ENCODE measurements at places on chromosomes 2 and 18.

GRCh38 chr2:201349601-201350000 is 7.5 kb downstream of the FLACC1 start:
- no peak for DNase-seq

DNA sequence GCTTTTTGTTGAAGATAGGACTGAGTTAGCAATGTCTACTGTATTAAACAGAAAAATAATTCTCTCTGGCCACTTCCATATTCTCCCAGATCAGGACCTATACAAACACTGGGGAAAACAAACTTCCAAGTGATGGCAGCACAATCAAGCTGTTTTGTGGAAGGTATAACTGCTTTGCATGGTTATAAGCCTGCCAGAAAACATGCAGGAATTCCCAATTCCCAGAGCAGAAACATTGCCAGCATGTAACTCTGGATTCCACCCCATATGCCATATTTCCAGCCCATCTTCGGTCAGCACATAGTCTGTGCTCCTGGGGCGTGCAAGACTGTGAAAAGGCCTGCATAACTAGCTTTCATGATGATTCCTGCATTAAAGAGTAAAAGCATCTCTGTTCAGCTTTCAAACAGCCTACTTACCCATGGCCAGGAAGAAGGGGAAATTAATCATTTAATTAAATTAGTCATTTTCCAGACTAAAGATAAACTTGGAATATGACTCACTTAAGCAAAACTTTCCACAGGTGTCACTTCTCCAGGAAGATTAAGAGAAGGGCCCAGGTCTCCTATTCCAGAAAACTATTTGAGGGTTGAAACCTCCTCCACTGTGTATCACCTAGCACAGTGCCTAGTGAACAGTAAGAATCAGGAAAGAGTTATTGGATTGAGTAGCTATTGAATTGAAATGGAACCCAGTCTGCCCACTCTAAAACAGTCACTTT is 280.5 kb downstream of the NRXN1 start:
- no peak for DNase-seq

- no peak for DNase-seq
Measured at GRCh38 chr2:169790581-169790980, 8.1 kb upstream of the SSB start.

DNA sequence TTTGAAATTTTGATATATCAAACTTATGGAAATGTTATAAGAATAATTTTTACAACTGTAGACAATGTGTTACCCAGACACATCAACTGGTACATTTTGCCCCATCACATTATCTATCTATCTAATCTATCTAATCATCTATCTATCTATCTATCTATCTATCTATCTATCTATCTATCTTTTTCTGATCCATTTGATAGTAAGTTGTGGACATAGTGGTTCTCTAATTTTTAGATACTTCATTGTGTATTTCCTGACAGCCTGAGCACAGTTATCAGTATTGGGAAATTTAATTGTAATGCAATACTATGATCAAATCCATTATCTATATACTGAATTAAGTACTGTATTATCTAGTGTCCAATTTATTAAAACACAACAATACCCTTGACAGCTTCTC is 42.0 kb upstream of the TMEM18 start:
- DNase-seq: no peak

GRCh38 chr2:238370823-238371372 is 50.6 kb downstream of the TRAF3IP1 start:
- peak; percentile 69 for DNase-seq

DNA sequence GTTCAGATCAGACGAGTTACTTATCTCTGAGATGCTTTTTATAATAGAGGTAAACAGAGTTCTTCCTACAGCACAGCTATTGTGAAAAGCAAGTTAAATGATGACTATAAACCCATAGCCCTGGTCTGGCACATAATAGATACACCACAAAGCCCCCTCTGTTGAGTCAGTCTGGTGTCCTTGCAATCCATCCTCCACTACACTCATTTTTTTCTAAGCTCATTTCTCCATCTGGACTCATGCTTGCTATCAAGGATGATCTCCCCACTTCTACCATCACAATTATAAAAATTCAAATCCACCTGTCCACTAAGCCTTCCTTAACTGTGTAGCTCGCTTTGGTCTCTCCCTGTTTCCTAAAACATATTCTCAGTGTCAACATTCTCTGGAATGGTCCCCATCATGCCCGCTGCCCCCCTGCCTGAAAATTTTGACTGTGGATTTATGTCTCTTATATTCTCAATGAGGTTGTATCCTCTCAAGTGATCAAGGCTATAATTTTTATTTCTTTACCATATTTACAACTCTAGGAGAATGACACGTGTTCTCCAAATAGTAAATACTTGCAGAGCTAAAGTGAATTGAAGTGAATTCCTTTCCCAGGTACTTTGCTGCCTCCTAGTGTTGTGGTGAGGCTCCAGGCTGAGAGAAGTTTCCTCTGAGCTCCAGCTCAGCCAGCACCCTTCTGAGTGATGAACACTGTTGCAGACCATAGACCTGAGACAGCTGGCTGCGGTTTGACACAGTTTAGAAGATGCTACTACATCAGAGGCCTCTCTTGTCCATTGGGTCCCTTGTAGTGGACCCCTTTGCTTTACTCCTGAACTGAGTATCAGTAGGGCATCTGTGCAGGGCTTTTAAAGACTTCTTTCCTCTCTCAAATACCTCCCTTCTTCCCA is 108.7 kb downstream of the DPP10 start:
- DNase-seq: peak; percentile 46

- no peak for DNase-seq
Measured at GRCh38 chr2:225457482-225457881, 58.0 kb downstream of the NYAP2 start.

DNA sequence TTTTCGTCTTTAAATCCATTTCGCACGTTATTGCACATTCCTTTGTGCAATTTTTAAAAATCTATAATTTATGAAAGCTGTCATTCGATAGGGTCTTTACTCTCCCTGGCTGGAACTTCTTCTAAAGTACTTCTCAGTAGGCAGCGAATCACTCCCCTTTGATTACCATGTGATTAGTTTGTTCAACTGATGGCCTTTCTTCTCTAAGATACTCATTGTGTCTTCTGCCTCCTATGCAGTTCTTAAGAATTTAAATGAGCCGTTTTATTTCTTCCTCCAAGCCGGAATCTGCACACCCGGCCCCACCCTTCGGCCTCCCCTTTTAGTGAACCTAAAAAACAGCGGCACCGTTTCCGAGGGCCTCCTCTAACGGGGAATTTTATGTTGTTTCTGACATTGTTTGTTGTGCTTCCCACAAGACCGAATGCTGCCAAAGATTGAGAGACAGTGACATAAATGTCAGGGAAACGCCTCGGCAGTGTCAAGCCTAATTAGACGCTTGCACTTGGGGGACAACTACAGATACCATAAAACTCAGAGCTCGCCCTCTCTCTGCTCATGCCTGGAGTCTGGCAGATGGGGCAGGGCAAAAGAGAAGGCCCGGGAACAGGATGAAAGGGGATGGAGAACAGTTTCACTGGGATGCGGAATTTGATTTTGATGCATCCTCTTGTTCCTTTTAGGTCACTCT is 255.3 kb downstream of the BCL11A start:
- DNase-seq: no peak

DNA sequence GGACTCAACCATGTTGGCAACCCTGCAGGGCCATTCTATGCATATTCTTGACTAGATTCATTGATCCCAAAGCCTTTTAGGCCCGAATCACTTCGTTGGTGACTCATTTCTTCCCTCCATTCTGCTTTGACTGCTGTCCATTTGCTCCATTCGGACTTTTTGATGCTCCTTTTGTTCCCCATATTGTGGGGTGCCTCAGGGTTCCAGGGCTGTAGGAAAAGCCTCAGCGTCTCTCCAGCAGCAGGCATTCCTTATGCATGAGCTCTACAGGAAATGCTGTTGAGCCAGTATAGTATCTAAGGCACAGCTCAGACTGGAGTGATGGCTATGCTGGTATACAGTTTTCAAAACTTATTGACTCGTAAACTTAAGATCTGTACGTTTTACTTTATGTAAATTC is 292.6 kb downstream of the PRKCE start:
- no peak for DNase-seq

GRCh38 chr2:238162251-238162845 is 3.6 kb downstream of the ERFE start:
- DNase-seq: no peak
